RWPE1 (cell line): ENCODE measurements at places on chromosomes 6 and 20.

GRCh38 chr6:2061880-2062279, 183.5 kb downstream of the GMDS start:
- no peak for DNase-seq

DNA sequence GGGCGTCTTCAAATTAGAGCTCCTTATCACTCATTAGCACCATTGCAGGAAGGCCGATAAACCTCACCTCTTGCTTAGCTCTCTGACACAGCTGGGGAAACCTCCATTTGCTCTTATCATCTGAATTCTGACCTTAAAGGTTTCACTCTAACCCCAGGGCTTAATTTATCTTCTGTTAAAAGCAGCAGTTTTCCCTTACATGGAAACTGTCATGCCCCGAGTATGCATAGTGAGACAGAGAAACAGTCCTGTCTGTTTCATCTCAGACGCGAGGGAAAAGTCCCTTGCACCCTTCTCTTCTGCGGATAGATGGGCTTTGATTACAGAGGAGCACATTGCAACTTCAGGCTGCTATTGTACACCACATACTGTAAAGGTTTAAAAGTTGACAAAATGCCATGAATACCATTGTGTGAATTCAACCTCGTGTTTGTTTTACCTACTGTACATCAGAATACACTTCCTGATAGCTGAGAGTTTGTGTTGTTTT, 191.5 kb upstream of the BMP2 start:
- DNase-seq = no peak

DNA sequence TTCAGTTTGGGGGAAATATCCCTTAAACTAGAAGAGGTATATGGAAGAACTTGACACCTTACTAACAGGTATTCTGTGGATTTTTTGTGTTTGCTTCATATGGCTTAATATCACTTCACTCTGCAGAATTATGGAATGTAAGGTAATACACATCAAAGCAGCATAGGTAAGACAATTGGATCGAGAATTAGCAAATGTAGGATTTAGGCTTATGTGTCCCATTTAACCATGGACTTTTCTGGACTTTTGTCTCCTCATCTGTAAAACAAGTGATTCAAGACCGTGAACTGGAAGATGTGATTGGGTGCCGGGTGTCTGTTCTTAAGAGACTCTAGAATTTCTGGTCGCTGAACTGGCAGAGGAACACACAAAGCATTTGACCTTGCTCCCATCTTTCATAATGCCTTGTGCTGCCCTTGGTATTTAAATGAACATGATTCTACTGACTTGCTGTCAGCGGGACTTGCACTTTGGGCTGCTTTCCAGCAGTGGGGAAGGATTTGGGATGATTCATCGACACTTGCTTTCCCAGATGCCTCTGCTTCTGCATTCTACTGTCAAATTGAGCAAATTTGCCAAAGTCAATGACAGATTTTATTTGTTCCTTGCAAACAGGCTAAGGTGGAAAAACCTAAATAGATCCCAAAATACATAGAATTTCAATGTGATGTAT, 199.8 kb downstream of the PLCB1 start:
- no peak for DNase-seq

GRCh38 chr6:164022632-164023031, 608.1 kb downstream of the QKI start:
- no peak for DNase-seq

DNA sequence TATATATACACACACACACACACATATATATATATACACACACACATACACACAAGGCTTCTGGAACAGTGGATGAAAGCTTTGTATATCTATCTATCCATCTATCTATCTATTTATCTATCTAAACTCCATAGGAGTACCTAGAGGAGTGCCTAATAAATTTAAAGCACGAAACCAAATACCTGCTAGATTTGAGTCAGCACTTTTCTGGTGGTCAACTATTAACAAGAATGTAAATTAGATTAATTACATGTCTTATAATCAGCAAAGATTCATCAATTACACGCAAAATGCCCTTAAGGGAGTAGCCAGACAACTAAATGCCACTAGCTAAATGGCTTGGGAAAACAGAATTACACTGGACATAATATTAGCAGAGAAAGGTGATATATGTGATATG, 26.6 kb downstream of the HLA-A start:
- DNase-seq = no peak

- no peak for DNase-seq
These were observed 20.1 kb downstream of the JAG1 start for GRCh38 chr20:10653599-10654249.

DNA sequence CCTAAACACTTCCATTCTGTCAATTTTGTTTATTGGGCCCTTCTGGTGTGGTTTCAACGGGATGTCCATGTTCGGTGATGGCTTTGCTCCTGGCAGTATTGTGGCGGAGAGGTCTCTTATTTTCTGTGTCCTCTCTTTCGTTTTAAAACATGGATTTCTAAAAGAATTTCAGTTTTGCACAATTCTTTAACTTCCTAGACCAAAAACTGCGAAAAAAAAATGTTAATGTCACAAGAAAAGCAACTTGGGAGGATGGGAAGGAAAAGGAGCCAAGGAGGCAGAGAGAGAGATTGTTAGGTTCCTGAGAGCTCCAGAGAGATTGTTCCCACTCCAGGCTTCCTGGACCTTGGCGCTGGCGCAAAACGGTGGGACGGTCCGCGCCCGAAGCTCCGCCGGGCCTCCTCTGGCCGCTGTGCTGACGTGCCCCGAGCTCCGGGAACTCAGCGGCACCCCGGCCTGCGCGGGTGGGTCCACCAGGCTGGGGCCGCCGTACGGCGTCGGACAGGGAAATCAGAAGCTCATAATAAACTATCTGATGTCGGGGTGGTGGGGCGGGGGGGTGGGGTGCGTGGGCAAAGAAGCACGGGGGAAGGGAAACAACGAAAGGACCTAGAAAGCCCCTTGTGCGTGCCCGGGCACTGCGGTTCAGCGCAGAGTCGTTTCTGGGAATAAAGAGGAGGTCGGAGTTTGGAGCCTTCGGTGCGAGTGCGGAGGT, 951 bp upstream of the OLIG3 start:
- no peak for DNase-seq

- no peak for DNase-seq
These were observed 87.6 kb upstream of the MYLIP start for GRCh38 chr6:16041327-16041726.

GRCh38 chr6:89411145-89412070, 665 bp downstream of the RRAGD start:
- no peak for DNase-seq

- DNase-seq = no peak
These were observed at the start of gene NR2E1 for GRCh38 chr6:108165714-108166663. TSS of gene NR2E1 (plus strand) at chr6:108166022. CDS start at chr6:108166766, 744 bp downstream.

GRCh38 chr6:82686719-82687118, 323.1 kb downstream of the TPBG start:
- DNase-seq = no peak

DNA sequence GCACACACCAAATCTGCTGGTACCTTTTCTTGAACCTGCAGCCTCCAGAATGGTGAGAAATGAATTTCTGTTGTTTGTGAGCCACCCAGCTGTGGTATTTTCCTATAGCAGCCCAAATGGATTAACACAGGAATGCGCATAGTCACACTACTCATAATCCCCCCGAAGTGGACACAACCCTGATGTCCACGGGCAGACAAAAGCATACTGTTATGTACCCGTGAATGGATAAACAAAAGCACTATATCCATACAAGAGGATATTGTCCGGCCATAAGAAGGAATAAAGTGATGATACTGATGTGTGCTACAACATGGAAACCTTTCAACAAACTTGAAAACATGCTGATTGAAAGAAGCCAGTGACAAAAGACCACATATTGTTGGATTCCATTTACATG, 25.1 kb upstream of the RPP40 start:
- no peak for DNase-seq

DNA sequence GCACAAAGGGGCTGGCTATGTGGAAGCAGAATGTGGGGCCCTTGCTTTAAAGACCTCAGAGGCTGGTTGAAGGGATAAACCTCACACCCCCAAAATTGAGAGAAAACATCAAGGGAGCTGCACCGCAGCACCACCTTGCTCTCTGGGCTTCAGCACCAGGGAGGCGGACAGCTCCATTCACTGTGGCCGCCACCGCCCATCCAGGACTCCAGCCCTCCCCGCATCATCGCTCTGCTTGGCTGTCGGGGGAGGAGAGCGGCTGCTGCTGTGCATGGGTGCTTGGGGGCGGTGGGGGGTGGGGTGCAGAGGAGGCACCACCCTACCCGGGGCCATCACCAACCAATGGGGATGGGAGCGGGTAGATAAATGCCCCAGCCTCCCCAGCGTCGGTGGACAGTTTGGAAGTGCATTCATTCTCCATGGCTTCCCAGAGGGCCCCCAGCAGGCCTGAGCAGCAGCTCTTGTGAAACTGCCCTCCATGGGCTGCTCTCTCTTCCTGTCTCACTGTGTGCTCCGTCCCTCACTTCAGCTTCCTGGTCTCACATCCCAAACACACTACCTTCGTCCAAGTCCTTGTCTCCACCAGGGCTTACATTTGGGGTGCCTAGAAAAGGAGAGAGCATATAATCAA, 75.7 kb upstream of the BHLHE23 start:
- peak; percentile 86 for DNase-seq

DNA sequence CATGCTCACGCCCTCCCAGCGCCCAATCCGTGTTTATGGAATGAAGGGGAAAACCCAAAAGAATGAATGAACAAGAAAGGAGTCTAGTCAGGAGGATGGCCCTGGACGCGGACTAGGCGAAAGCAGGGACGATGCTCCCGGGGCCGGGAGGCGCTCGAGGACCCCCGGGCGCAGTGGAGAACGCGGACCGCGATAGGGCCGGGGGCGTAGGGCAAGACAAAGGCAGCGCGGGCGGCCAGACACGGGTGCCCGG, 758 bp downstream of the GCLC start:
- peak; percentile 42 for DNase-seq

GRCh38 chr20:4775322-4776078, 53.8 kb downstream of the PRND start:
- no peak for DNase-seq

- DNase-seq = no peak
These were observed 24.0 kb upstream of the L3MBTL3 start for GRCh38 chr6:129994410-129994809.

- no peak for DNase-seq
These were observed 285.1 kb downstream of the BMP7 start for GRCh38 chr20:56981301-56981700.

DNA sequence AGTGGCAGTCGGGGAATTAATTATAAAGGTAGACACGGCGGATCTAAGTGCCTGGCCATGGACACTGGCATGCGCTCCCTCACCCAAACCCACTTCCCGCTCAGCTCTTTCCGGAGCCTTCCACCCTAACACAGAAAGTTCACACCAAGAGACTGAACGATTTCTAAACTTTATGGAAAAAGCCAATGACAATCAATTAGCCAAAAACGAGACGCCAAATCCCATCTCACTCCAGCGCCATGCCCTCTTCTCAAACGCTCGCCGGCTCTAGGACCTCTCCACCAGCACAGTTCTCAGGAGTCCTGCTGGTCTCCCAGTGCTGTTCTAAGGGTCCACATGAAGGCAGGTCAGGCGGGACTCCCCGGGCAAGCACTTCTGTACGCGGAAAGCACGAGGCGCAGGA, 641 bp downstream of the SF3B5 start:
- no peak for DNase-seq

DNA sequence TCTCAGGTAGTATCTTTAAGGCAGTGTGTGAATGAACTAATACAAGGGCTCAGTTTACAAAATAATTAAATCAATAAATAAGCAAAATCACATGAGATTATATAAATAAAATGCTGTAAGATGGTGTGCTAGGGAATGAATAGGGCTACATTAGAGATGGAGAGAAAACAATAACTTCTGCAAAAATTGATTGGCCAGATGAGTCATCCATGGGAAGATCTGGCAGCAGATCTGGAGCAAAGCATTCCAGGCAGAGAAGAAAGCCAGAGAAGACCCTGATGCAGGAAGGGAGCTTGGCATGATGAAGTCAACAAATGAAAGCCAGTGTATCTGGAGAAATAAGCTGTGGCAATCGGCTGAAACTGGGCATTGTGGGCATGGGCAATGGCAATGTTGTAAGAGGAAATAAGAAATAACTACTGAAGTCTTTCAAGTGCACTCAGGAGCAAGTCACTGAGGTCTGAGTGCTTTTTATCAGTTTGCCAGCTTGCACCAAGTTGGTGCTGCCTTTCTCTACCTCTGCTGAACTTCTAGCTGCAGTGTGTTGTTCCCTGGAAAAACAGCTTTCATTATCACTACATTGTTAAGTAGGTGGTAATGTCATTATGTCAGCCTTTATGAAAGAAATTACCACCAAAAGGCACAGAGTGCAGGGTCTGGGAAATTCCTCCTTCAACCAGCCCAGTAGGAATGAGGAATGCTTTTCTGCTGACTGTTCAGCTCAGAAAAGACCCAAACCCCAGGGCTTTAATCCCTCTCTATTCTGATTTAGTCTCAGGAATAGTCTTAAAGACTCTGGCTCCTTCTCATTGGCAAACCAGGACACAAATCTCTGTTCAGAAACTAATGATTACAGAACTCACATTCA, 231.6 kb downstream of the HTR1B start:
- DNase-seq = no peak

- peak; percentile 74 for DNase-seq
These were observed 35.4 kb upstream of the MAPK13 start for GRCh38 chr6:36094753-36095496.

GRCh38 chr6:157944983-157945931, 36.4 kb upstream of the SYNJ2 start:
- no peak for DNase-seq

GRCh38 chr6:89941763-89942497, 47.7 kb downstream of the GJA10 start:
- no peak for DNase-seq

DNA sequence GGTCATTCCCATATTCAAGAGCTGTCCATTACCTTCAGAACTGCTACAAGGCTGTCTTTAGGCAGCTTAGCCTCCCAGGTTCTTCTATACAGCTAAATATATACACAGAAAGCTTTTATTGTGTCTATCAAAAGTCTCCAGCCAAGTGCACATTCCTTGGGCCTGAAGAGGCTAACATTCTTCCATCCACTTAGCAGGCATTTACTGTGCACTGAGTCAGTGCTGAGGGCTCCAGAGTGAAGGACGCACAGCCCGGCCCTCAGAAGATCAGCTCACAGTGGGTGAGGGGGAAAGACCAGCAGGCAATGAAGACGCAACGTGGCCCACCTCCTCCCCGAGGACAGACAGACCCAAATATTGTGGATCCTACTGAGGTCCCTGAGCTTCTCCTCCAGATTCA, 569.9 kb downstream of the CDH26 start:
- no peak for DNase-seq

GRCh38 chr6:11653028-11653583, 115.6 kb downstream of the TMEM170B start:
- DNase-seq = peak; percentile 17

DNA sequence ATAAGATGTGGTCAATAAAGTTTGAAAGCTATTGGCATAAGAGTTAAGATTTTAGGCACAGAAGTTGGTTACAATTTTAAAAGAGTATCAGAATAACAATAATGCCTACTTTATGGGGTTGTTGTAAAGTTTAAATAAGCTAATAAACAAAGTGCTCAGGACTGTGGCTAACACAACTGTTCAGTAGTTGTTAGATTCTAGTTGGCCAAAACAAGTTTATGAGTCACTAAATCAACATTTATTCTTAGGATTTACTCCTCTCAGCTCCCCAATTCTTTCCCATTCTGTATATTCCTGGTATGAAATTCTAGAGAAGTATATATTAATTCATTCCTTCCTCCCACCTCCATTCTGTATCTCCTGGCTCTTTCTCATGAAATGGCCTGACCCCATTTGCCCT, 14.5 kb downstream of the RMND1 start:
- DNase-seq = no peak
